Tibial nerve (tissue), 4 donors: ENCODE measurements at places on chromosomes 3 and 15.
A peak's percentile ranks its signal among the peaks of the same experiment; 100 is the strongest.

DNA sequence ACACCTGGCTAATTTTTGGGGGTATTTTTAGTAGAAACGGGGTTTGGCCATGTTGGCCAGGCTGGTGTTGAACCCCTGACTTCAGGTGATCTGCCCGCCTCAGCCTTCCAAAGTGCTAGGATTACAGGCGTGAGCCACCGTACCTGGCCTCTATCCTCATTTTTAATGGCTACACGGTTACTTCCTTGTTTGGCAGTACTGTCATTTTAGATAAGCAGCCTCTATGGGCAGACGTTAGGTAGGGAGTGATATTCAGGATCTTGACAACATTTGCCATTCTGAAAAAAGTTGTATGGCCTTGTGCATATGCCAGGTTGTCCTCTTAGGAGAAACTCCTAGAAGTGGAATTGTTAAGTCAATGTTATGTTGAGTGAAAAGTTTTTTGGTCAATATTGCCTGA, 141.7 kb downstream of the ITPR1 start:
- H3K4me1 ChIP-seq, result no peaks in the 10 kb centered on the region
- no peaks in the 10 kb centered on the region for H3K27me3 ChIP-seq
- DNase-seq, result no peak
- H3K4me3 ChIP-seq, result no peak overlapping the region
- H3K27ac ChIP-seq, result no peak overlapping the region

DNA sequence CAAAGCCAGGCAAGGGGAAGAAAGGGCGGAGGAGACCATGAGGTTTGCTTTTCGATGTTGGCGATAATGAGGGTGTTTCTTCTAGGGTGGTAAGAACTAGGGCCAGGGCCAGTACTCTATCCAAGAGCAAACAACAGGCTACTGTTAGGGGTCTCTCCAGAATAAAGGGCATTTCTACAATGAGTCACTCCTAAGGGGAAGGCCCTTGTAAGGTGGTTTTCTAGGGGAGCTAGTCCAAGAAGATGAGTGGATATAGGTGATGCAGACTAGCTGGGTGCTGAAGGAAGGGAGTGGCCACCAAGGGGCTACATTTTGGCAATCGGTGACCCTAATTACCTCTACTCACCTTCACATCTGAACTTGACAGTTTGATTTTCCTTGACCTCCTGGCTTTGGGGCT, 148.5 kb upstream of the HACD2 start:
- no peaks in the 10 kb centered on the region for H3K27me3 ChIP-seq
- no peaks in the 10 kb centered on the region for H3K4me1 ChIP-seq
- H3K4me3 ChIP-seq, result no peak overlapping the region
- DNase-seq, result no peak
- H3K27ac ChIP-seq, result no peak overlapping the region

DNA sequence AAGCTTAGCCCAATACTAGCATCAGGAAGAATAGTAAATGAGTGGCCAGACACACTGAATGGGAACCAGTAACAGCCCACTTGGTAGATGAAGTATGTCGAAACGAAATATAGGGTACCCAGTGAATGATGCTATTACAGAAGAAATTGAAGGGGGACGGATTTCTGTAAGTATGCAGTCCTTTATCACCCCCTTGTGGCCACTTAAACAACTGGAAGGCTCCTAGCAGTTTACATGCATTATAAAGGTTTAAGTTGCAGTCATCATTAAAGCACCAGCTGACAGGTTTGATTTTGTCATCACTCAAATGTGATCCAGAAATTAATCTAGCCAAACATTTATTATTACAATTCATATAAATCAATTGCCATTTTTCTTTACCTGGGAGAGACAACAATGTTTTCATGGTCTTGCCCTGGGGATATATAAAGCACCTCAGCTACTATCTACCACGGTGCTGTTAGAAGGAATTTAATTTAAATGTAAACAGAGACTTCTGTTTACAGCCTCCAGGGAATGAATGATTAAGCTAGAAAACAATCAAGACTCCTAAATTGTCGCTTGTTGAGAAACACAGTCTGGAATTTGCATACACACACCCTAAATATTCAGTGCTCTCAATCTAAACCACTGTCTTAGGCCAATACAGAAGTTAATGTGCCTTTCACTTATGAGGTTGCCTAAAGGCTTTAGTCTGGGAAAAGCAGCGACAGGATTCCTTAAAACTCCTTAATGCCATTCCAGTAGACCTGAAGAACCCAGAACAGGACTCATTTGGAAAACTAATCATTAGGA, 7.8 kb downstream of the EIF1B start:
- H3K36me3 ChIP-seq, result no peaks in the 10 kb centered on the region
- H3K27ac ChIP-seq, result no peak overlapping the region
- no peaks in the 10 kb centered on the region for H3K27me3 ChIP-seq
- H3K4me3 ChIP-seq, result no peak overlapping the region

- DNase-seq, result no peak
- no peaks in the 10 kb centered on the region for H3K27me3 ChIP-seq
- no peak overlapping the region for H3K27ac ChIP-seq
- H3K4me3 ChIP-seq, result no peak overlapping the region
Measured at GRCh38 chr3:183844606-183845005, 19.2 kb upstream of the MAP6D1 start.

DNA sequence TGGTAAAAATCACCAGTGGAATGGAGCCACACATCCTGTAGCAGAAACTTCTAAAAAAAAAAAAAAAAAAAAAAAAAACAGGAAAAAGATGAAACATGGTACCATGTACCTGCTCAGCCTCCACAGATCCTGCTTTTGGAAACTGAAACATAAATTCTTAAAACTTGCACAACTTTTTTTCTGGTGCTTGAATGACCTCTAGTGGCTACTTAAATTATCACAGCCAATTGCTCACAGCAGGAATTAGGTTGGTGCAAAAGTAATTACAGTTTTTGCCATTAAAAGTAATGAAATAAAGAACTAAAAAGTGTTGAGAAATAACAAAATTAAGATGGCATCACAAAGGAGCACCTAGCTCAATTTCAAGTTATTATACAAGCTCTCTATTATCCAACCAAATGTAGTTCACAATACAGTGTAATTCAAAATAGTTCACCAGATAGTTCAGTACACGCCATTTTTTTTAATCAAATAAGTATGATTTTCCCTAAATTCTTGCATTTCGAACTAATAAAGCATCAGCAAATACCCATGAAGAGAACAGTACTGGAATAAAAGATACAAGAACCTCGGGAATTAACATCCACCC, 80.6 kb downstream of the ULK4 start:
- no peaks in the 10 kb centered on the region for H3K36me3 ChIP-seq
- DNase-seq, result peak; percentile 61
- H3K4me1 ChIP-seq, result no peaks in the 10 kb centered on the region
- H3K4me3 ChIP-seq, result no peak overlapping the region
- H3K27me3 ChIP-seq, result no peaks in the 10 kb centered on the region

DNA sequence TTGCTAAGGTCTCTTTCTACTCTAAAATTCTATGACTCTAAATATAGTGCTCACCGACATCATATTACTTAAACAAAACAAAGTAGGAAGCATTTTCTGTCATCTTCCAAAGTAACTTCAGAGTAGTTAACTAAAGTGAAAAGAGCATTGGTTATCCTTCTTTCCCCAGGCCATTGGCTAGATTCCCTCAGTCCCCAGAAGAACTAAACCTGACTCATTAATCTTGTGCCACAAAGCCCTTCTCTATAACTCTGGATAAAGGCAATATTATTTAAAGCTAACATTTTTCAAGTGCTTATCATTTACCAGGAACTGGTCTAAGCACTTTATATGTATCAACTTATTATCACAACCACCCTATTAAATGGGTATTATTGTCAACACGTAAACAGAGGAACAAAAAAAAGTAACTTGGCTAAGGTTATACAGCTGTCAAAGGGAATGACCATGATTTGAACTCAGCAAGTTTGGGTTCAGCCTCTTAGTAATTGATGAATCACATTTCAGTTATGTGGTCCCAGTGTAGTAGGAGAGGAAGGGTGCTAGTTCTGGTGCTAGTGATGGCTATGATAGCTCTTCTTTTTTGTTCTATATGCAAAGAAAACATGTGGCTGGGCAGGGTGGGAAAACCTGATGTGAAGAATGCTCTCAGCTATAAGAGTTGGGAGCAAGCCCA, 304.9 kb downstream of the FGF12 start:
- H3K4me1 ChIP-seq, result no peaks in the 10 kb centered on the region
- no peaks in the 10 kb centered on the region for H3K36me3 ChIP-seq
- H3K27me3 ChIP-seq, result no peaks in the 10 kb centered on the region
- H3K27ac ChIP-seq, result no peak overlapping the region
- no peak overlapping the region for H3K4me3 ChIP-seq
- DNase-seq, result no peak

DNA sequence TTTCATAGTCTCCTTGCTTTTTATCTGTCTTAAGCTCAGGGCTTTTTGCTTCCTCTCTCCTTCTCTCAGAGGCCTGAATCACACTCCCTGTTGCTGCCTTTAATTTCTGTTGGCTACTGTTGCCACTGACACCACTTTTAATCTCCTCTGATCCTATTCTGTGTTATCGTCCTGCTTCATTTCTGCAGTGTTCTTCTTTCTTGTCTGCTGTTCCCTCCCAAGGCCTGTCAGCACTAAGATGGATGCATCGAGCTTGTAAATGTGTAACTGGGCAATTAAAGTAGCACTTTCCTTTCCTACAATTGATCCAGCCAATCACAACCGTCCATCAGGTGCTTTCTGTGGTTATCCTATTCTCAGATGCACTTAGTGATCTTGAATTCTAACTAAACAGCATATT, 71.3 kb upstream of the VEPH1 start:
- DNase-seq, result no peak
- no peak overlapping the region for H3K27ac ChIP-seq
- H3K27me3 ChIP-seq, result no peaks in the 10 kb centered on the region
- no peaks in the 10 kb centered on the region for H3K4me1 ChIP-seq

- no peak overlapping the region for H3K4me3 ChIP-seq
- no peaks in the 10 kb centered on the region for H3K4me1 ChIP-seq
- H3K36me3 ChIP-seq, result no peaks in the 10 kb centered on the region
- H3K27me3 ChIP-seq, result no peaks in the 10 kb centered on the region
Measured at GRCh38 chr3:59908701-59909100, 858.9 kb upstream of the CFAP20DC start.

DNA sequence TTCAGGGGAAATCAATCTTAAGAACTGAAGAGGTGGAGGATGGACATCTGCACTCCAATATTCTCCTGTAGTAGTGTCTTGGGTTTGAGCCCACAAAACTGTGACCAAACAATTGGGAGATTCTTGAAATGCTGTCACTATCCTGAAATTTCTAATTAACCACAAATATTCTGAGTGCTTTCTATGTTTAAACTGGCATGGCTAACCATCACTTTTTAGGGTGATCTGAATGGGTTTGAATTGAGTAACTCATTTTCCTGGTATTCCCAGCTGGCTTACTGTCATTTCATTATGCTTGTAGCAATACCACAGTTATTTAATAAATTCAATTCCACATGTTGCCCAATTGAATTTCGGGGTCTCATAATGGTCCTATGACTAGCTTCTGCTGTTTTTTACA, 216.9 kb upstream of the DCBLD2 start:
- H3K36me3 ChIP-seq, result no peaks in the 10 kb centered on the region
- H3K27me3 ChIP-seq, result no peaks in the 10 kb centered on the region
- DNase-seq, result no peak
- no peaks in the 10 kb centered on the region for H3K4me1 ChIP-seq
- H3K27ac ChIP-seq, result no peak overlapping the region
- H3K4me3 ChIP-seq, result no peak overlapping the region

DNA sequence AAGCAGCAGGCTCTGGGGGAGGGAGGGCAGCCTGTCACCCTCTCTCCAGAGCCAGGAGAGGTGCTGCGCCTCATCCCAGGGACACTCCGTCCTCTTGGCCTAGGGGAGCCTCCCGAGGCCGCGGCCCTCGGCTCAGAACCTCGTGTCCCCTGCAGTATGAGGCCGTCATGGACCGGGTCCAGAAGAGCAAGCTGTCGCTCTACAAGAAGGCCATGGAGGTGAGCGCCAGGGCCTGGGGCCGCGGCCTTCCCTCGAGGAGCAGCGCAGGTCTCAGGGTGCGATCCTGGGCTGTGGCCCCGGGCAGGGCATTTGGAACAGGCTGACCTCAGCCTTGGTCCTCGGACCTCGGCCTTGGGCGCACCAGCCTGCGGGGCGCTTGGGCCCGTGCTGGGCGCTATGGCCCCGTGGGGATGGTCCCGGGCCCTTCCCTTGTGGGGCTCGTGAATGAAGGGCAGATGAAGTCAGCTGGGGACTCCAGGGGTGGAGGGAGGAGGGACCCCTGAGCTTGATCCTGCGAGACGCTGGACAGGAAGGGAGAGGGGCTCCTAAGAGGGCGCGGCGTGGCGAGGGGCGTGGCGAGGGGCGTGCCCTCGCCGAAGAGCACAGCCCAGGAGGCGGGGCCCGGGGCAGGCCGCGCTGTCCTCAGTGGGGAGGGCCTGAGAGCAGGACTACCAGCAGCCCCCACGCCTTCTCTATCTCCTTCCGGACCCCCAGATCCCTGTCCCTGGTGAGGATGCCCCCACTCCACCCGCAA, 32.9 kb downstream of the PSTPIP1 start:
- H3K4me1 ChIP-seq, result peaks cover 3% of the 10 kb centered on the region
- no peak overlapping the region for H3K27ac ChIP-seq
- DNase-seq, result peak; percentile 7
- H3K36me3 ChIP-seq, result no peaks in the 10 kb centered on the region

DNA sequence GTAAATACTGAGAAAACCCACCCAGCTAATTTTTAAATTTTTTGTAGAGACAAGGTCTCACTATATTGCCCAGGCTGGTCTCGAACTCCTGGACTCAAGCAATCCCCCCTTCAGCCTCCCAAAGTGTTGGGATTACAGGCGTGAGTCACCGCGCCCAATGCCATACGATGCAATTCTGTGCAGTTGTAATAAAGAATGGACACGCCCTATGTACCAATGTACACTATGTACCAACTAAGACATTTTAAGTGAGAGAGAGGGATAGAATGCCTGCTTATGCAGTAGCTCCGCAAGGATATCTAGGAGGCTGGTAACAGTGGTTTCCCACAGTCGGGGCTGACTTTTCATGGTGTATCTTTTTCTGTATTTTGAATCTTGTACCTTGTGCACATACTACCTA, 14.6 kb downstream of the ZNF710 start:
- no peaks in the 10 kb centered on the region for H3K36me3 ChIP-seq
- no peak for DNase-seq
- no peak overlapping the region for H3K27ac ChIP-seq
- no peak overlapping the region for H3K4me3 ChIP-seq
- H3K4me1 ChIP-seq, result peaks cover 11% of the 10 kb centered on the region

DNA sequence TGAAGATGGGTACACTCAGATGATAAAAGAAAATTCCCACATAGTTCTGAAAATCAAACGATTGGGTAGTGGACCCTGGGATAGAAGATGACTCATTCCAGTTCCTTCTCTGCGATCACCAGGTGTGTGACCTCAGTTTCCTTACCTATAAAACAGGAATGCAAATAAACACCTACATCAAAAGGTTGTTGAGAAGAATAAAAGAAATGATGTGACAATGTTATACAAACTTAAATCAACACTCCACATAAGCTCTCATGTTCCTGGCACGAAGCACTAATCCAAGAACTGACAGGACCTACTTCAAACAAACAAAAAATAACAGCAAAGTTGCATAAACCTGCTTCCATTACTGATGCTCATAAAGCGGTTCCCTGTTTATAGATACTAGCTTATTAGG, 69.2 kb downstream of the RORA start:
- no peak overlapping the region for H3K27ac ChIP-seq
- H3K4me3 ChIP-seq, result no peak overlapping the region
- H3K36me3 ChIP-seq, result no peaks in the 10 kb centered on the region
- no peaks in the 10 kb centered on the region for H3K27me3 ChIP-seq
- DNase-seq, result no peak
- H3K4me1 ChIP-seq, result no peaks in the 10 kb centered on the region
